ENCODE measurements at places on chromosomes 12 and 14.

GRCh38 chr12:124745891-124746570 is 117.6 kb downstream of the SCARB1 start:
- DNase-seq, result peak; percentile 98

DNA sequence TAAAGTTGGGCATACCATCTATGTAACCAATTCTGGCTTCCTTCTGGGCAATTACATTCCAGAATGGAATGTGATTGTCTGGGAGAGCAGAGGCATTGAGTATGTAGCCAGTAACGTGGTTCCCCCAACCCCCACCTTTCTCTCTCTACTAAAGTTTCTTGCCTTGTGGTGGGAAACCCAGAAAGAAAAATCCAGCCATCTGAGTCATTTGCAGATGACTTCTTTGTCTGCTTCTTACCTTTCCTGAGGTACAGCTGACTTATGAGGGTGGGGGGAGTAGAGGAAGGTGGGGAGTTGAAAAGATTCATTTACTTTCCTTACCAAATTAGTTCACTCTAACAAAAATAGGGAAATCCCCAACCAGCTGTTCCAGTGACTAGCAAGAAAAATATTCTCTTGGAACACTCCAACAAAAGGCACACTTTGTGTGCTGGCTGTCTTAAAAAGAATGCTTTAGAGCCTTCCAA is 112.1 kb upstream of the FRMD6 start:
- no peak for DNase-seq

DNA sequence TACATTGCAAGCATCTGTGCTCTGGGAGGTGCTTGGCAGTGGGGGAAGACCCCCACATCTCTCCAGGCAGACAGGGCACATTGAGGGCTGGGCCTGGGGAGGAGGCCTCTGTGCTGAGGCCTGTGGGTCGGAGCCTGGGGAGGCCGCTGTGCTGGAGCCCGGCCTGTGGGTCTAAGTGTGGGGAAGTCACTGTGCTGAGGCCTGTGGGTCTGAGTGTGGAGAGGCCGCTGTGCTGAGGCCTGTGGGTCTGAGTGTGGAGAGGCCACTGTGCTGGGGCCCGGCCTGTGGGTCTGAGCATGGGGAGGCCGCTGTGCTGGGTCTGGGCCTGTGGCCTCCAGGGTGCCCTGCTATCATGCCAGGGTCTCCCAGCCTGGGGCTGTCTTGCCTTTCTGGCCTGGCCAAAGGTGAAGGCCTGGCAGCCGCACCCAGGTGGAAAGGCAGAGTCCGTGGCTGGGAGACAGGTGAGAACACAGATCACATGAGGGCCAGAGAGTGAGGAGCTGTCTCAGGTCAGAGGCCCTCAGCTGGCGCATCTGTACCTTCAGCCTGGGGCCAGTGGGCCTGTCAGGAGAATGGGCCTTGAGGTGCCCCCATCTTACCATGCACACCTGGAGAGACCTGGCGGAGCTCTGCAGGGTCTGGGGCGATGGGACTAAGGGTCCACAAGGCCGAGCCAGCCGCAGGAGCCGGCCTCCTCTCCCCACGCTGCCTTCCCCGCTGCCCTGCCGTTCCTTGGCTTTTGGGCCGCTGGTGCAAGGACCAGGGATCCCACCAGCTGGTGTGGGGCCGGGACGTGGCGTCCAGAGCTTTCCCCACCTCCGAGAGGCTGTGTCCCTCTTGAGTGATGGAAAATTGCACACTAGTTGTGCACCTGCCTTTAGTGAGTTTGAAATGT is 18.6 kb upstream of the CRIP2 start:
- DNase-seq, result no peak

DNA sequence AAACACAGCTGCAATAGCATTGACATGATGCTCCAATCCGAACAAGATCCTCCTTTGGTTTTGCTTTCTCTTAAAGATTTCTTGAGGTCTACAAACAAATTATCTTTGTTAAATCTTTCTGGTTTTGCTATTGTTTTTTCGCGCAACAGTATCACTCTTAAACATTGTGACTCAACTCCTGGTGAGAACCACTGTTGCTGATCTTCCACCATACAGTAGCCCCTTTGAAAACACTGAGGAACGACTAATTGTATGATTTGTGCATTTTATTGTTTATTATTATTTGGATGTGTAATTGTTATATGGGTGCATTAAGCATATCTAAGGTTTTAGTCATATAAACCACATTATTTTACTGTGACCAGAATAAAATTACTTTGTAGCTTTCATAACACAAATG is 282.8 kb downstream of the EGLN3 start:
- DNase-seq, result no peak

DNA sequence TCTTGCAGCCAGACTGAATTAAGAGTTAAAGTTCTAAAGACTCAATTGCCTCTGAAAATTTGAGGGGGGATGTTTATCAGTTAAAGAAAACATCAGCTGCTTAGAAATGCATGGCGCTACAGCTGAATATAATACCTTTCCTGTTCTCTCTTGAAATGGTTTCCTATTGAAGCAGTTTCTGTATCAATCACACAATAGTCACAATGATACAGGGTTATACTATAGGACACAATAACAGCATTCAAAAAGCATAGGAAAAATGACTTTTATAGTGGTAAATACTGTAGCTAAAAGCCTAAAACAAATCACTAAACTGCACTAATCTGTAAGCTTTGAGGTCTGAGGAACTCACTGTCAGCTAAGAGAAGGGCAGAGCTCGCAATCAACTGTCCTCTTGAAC is 15.2 kb downstream of the MDGA2 start:
- DNase-seq, result no peak

- DNase-seq, result no peak
Observed at GRCh38 chr14:95871531-95871930, 5.1 kb upstream of the TUNAR start.

DNA sequence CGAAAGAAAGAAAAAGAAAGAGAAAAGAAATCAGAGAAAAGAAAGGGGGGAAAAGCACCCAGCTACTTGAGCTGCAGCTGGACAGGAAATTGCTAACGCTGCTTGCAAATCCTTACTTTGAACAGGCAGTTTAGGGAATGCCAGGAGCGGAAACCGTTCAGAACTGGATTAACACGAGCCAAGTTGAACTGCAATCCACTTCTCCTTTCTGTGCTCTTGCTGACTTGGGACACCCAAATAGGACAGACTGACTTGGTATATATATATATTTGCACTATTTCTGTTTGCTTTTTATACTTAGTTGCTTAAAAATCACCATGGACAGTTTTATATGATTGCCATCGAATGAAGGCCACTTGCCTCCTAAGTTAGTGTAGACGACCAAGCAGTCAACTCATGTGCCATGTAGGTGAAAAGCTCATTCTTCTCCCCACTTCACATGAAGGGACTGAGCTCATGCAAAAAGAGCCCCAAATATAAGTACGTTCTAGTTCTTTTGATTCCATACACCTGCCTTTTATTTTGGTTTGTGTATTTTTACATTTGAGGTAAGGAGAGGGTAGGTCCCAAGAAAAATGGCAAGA is 5.5 kb downstream of the DUSP6 start:
- peak; percentile 94 for DNase-seq

All from lung (tissue), 17 donors.